ENCODE measurements at places on chromosomes 1 and 21.

GRCh38 chr1:39683591-39684312, 7.5 kb downstream of the HPCAL4 start:
- no peak for DNase-seq

GRCh38 chr1:203213126-203213525, 16.3 kb downstream of the CHIT1 start:
- DNase-seq: no peak

- no peak for DNase-seq
Measured at GRCh38 chr21:38129711-38130110, 127.1 kb upstream of the KCNJ15 start.

DNA sequence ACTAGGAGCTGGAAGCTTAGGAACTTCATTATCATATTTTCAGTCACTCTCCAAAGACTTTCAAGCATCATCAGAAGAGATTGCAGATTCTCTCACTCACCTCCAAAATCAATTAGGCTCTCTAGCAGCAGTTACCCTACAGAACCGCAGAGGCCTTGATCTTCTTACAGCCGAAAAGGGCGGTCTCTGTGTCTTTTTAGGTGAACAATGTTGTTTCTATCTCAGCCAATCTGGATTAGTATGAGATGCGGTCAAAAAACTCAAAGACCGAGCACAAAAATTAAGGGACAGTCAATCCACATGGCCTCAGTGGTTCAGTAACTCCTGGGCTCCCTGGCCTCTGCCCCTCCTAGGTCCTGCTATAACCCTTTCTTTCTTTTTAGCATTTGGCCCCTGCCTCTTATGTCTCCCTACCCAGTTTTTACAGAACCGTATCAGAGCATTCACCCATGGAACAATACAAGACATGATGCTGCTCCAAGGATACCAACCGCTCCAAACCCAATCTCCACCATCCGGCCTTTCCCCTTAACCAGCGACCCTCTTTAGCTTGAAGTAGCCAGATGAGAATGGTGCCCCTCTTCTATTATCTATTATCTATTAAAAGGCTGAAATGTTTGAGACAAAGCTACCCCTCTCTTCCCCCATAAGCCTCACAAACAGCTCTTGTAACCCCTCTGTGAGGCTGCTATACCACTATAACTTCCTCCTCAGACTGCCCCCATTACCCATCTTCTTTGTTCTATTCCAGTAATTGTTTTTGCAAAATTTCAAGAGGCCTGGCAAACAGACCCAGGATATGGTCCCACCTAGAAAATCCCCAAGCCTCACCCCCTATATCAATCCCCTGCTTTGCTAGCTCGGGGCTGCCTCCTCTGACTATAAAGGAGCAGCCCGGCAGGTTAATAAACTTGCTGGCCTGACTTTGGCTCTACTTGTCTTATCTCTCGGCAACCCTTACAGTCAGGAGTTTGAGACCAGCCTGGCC, 18.7 kb upstream of the CA6 start:
- no peak for DNase-seq

- DNase-seq: no peak
Measured at GRCh38 chr1:111551623-111552411, 48.4 kb upstream of the ADORA3 start.

DNA sequence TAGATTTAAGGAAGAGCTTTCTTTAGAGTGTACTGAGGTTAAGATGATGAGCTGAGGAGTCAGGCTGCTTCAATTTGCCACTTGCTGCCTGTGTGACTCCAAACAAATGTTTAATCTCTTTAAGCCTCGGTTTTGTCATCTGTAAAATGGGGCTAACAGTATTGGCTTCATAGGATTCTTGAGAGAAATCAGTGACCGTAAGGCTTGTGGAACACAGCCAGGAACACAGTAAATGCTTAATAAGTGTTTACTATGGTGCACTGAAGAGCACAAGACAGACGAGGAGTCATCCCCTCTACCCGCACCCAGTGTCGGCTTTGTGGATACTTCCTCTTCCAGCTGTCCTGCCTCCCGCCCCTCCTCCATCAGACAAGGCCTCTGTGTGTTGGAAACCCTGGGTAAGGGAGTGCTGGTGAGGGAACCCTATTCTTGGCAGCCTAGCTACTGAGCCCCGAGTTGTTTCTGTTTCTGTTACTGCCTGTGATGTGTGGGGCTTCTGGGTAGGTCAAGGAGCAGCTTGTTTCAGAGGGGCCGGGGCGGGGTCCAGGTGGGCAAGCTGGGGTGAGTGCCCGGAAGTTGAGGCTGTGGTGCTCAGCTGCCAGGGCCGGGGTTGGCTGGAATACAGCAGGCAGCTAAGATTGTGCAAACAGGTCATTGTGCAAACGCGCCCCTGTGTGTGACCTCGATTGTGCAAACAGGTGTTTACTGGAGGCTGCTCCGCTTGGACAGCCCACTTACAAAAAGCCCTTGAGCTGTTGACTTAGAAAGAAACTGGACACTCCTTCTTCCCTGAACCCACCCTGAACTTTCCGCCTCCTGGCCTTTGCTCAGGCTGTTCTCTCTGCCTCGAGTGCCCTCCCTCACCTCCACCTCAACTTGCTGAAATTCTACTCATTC, 4.0 kb upstream of the CSF3R start:
- peak; percentile 90 for DNase-seq

GRCh38 chr1:228830185-228830953, 95.1 kb downstream of the RHOU start:
- no peak for DNase-seq

GRCh38 chr1:37010011-37010410, 24.3 kb downstream of the GRIK3 start:
- DNase-seq: no peak

DNA sequence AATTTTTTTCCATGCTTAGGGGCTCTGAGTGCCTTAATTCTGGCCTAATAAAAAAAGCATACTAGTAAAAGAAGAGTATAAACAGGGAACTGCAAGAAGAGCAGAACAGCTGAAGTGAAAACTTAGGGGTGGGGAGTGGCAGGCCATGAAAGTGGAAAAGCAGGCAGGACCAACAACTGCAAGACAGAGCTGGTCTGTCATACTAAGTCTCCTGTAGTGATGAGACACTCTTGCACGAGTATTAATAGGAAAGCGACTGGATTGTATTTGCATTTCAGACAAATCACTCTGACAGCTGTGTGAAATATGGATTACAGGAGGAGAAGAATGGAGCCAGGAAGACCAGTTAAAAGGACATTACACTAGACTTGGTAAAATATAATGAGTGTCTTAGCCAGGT, 449.9 kb downstream of the NUF2 start:
- no peak for DNase-seq

DNA sequence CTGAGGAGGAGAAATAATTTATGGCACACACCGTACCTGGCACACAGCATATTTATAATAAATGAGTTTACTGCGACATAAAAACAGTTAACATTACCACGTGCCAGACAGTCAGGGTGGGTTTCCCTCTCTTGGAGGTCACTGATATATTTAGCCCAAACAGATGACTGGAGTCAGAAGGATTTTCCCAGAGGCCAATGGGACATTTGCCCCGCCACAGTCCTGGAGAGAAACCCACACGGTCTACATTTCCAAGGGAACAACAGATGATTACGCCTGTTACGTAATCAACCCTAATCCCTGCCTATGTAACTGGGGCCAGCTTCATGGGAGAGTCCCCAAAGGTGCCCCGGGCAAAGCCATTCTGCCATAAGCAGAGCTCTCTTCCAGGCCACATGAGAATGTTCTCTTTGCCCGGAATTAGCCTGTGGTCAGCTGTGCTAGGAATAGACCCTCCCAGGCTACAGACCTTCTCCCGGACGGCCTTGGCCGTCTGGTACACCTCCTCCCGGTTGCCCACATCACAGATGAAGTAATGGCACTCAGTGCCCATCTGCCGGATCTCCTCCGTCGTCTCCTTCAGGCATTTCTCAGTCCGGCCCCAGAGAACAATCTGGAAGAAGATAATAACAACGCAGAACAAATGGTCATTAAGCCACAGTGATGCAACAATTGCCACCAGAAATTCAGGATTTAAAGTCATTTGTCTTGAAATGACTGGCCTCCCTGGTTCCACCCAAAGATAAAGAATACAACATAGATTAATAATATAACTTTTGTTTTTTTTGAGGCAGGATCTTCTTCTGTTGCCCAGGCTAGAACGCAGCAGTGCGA, 37.7 kb downstream of the DHRS3 start:
- no peak for DNase-seq

DNA sequence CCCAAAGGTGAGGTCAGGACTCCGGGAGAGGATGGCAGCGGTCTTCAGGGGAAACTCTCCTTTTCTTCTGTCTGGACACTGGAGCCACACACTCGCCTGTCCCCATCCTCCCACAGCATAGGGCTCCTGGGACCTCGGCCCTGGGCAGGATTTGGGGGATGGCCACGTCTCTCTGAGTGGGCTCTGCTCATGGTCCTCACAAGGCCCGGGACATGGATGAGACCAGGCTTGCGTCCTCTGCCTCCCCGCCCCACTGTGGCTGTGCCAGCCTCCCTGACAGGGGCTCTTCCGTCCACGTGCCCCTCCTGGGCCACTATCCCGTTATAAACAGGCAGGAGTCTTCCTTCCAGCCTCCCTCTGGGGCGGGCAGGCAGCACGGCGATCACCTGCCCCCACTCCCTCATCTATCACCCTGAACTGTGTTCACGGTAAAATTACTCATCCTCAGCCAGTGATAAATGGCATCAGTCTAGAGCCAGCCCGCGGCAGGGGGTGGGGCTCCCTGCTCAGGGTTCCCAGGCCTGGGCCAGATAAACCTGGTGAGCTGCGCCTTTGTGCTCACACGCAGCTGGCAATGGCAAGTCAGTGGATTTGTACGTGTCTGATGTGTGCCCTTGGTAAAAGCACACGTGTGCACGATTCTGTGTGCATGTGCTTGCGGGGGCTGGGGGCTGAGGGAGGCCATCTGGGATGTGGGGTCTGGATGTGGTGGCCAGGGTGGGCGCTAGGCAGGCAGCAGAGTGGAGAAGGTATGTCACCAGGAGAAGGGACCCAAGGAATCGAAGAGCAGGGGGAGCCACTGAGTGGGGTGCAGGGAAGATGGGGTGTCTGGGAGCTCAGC, 12.6 kb upstream of the SAMD11 start:
- no peak for DNase-seq

- no peak for DNase-seq
Measured at GRCh38 chr1:160453443-160453842, 53.1 kb downstream of the VANGL2 start.

DNA sequence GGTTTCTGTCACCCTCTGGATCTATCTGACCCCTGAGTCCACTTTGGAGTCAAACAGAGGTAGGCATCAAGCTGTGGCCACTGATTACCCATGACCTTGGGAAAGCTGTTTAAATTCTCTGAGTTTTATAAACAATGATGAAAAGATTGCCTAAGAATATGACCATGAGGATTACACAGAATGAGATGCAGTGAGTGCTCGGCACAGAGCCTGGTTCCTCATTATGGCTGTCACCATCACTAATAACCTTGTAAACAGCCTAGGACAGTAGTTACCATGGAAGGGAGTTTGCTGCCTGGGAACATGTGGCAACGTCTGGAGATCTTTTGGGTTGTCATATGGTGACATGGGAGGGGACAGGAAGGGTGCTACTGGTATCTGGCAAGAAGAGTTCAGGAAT, 248.3 kb upstream of the KAZN start:
- no peak for DNase-seq

- DNase-seq: no peak
Measured at GRCh38 chr1:104795931-104796330, 1046.2 kb downstream of the AMY1C start.

DNA sequence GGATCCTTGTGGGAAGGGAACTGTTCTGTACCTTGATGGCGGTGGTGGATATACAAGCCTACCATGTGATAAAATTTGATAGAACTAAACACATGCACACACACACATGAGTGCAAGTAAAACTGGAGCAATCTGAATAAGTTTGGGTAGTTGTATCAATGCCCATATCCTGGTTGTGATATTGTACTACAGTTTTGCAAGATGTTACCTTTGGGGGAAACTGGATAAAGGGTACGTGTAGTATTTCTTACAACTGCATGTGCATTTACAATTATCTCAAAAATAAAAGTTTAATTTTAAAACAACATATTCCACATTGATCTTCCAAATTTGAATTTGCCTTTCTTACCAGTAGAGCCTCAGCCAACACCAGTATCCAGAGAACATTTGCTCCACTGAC, 99.6 kb downstream of the DTL start:
- no peak for DNase-seq

- no peak for DNase-seq
Measured at GRCh38 chr1:87108814-87109411, 194.5 kb downstream of the HS2ST1 start.

DNA sequence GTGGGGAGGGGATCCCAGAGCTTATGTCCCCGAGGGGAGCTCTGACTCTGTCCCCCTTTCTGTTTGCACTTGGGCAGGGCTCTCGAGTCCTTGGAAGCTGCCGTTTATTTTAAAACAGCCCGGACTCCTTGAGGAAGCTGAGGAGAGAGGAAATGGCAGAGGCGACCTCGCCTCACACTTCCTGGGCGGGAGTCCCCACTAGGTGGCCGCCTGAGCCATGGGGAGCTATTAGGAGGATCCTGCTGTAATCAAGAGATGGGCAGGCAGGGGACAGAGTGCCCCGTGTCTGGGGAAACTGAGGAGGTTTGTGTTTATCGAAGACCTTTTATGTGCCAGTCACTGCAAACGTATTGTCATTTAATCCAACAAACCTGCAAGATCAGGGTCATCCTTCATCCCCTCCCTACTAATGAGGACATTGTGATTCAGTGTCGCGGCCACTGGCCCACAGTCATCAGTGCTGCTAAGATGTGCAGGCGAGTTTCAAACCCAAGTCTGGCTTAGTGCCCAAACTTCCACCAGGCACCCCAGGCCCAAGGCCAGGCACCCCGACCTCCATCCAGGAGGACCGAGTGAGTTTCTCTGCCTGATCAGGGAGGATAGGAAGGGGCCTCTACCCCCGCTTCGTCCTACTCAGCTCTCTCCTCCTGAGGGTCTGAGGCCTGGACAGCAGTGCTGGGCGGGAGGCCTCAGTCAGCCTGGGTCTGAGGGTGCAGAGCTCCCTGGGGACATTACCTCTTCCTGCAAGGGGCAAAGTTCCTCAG, 316.9 kb upstream of the VAMP3 start:
- DNase-seq: peak; percentile 44

DNA sequence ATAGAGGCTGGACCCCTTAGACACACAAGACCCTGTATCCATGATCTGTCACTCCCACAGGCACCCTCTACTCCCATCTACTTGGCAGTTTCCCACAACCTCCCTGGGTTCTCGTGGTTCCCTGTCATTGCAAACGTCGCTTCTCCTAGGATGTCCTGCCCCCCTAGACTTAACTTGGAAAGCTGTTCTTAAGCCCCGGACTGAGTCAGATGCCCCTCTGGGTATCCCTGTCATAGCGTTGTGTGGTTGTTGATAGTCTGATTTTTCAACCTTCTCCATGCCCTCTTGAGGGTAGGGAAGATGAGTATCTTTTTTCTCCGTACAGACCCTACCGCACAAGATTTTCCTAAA, 11.8 kb downstream of the RCC1 start:
- DNase-seq: peak; percentile 8

All from suppressor macrophage treated with lipopolysaccharide for 4 hours (primary cell).